ENCODE measurements at places on chromosomes 3 and 15.

DNA sequence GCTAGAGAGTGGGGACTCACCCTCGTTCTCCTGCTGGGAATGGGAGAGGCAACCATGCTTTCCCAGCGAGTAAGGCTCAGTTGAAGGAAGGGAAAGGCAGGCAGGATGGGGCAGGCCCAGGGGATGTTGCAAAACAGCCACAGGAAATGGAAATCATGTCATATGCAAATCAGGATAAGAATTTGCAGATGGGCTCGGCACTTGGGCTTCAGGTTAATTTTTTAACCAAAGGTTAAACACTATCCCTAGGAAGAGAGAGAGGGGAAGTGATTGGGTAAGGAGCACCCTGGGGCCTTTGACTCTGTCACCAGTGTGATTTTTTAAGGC is 14.6 kb upstream of the PLA2G4E start:
- DNase-seq: peak; percentile 4

GRCh38 chr3:101676765-101677435 is at the start of gene ZBTB11:
ZBTB11 (minus strand) TSS chr3:101677132; CDS start chr3:101676914, 218 bp downstream.
- DNase-seq: peak; percentile 100

- no peak for DNase-seq
Measured at GRCh38 chr3:65348398-65348995, 660.7 kb upstream of the ADAMTS9 start.

DNA sequence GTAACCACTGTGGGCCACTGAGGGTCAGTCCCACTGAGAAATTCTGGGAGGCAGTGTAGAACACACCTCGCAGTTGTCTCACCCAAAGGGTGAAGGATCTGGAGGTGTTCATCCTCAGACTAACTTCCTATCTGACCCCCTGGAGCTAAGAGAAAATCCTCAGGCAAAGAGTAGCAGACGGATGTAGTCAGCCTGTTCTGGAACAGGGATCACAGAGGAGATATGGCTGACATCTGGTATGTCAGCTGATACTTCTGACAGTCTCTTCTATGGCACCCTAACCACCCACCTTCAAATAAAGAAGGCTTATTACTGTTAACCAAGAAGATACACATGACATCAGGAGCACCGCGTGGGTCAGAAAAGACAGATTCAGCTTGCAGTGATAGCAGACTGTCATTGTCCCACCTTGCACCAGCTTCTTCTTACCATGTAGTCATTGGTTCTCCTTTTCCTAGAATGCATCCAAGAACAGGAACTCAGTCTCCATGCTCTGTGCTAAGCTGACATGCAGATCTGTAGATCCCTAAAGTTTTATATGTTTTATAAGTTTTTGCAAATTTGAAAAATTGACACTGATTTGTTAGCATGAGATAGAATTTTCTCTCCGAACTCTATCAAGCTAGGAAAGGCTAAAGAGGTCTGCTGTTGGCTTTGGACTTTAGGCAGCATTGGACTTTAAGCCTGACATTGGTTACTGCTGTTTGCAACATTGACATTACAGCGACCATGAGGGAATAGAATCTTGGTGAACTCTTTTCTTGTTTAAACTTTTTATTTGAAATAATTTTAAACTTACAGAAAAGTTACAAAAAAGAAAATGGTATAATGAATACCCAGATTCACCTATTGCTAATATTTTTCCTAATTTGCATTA is 60.4 kb downstream of the KBTBD12 start:
- no peak for DNase-seq

- no peak for DNase-seq
Measured at GRCh38 chr3:60650171-60650570, 601.1 kb downstream of the FHIT start.

- no peak for DNase-seq
Measured at GRCh38 chr15:72781631-72782030, 1.9 kb downstream of the ADPGK start.

Data from activated CD4-positive, alpha-beta T cell treated with anti-CD3 and anti-CD28 coated beads, Interleukin-2, Interleukin-4, amounts not matched to agents 100 ng/mL and 50 ng/mL, durations not matched to agents 16 hours and 8 hours (primary cell).